ENCODE measurements at places on chromosomes 2 and 18. TPM values are rescaled to one million over a fixed set of nuclear protein-coding genes. Genes with fewer than 3 reads are reported as not detected.

GRCh38 chr2:76759634-76760366 lies 762.4 kb downstream of the LRRTM4 start:
- no peak for DNase-seq

The GPR45 gene
- total RNA-seq, result not detected

GRCh38 chr18:45049578-45050319 lies 369.1 kb downstream of the SETBP1 start:
- DNase-seq, result no peak

GRCh38 chr2:48438266-48438665 lies 91.7 kb upstream of the STON1 start:
- DNase-seq, result no peak

GRCh38 chr2:73197579-73197978 lies 4.8 kb upstream of the NOTO start:
- no peak for DNase-seq

GRCh38 chr2:118227698-118228508 lies 139.6 kb downstream of the INSIG2 start:
- no peak for DNase-seq

The ELOA2 gene
- total RNA-seq, result not detected

The KIAA2012 gene
- total RNA-seq, result not detected

DNA sequence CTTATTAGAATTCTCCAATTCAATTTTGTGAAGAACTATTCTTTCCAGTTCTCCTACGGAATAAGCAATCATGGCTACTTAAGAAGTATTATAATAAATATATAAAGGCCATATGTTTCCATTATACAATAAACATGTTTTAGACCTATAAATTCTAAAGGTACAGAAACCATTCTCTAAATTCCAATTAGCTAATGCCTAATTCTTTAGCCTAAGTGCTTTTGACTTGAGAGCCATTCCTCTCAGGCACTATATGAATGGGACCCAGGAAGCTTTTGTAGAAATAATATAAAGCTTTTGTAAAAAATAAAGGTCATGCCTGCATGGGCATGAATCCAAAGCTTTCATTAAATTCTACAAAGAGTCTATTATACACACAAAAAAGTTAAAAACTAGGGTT lies 161.0 kb upstream of the UNC80 start:
- no peak for DNase-seq

- no peak for DNase-seq
These were observed 9.7 kb upstream of the SFXN5 start for GRCh38 chr2:73081181-73081671.

All from left ventricle myocardium inferior (tissue), 1 donor.